ENCODE measurements at places on chromosomes 4 and X. TPM values are rescaled to one million over a fixed set of nuclear protein-coding genes. Genes with fewer than 3 reads are reported as not detected.

CENPE gene
- total RNA-seq = 0.49 TPM

GC gene
- total RNA-seq = not detected

GLUD2 gene
- 0.82 TPM for total RNA-seq

- peaks cover 44% of the 10 kb centered on the region for H3K4me1 ChIP-seq
- H3K27me3 ChIP-seq = no peaks in the 10 kb centered on the region
- H3K4me3 ChIP-seq = no peak overlapping the region
- DNase-seq = no peak
- peak overlapping the region; percentile 87 for H3K27ac ChIP-seq
Measured at GRCh38 chrX:53283099-53283498, 1.7 kb upstream of the IQSEC2 start.

- DNase-seq = no peak
- H3K27ac ChIP-seq = no peak overlapping the region
- H3K4me1 ChIP-seq = peaks cover 57% of the 10 kb centered on the region
- no peaks in the 10 kb centered on the region for H3K36me3 ChIP-seq
Measured at GRCh38 chrX:65685112-65685511, 17.7 kb downstream of the MSN start.

DNA sequence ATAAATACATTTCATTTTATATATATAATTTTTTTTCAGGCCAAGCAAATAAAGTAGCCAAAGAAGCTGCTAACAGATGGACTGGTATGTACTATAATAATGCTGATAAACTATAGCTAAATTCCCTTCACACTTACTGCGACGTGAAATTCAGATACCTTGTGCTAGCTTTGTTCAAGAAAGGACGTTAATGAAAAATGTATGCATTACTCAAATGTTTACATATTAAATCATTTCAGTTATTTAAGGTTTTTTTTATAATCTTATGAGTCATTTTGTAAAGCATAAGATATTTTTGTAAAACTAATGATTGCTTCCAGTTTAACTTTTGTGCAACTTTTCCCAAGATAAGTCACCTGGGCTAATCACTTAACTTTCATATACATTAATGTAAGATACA lies 57.2 kb upstream of the TMEM131L start:
- H3K4me3 ChIP-seq = no peak overlapping the region
- no peaks in the 10 kb centered on the region for H3K27me3 ChIP-seq
- no peak for DNase-seq

RAB9B gene
- total RNA-seq = 9.2 TPM

GRCh38 chr4:178414042-178414441 lies 971.8 kb upstream of the AGA start:
- no peak overlapping the region for H3K4me3 ChIP-seq
- no peaks in the 10 kb centered on the region for H3K4me1 ChIP-seq
- H3K36me3 ChIP-seq = no peaks in the 10 kb centered on the region
- DNase-seq = no peak
- H3K27ac ChIP-seq = no peak overlapping the region

- no peaks in the 10 kb centered on the region for H3K27me3 ChIP-seq
- H3K4me3 ChIP-seq = no peak overlapping the region
- no peaks in the 10 kb centered on the region for H3K36me3 ChIP-seq
- no peaks in the 10 kb centered on the region for H3K4me1 ChIP-seq
Measured at GRCh38 chr4:36081185-36081584, 163.1 kb downstream of the ARAP2 start.

DNA sequence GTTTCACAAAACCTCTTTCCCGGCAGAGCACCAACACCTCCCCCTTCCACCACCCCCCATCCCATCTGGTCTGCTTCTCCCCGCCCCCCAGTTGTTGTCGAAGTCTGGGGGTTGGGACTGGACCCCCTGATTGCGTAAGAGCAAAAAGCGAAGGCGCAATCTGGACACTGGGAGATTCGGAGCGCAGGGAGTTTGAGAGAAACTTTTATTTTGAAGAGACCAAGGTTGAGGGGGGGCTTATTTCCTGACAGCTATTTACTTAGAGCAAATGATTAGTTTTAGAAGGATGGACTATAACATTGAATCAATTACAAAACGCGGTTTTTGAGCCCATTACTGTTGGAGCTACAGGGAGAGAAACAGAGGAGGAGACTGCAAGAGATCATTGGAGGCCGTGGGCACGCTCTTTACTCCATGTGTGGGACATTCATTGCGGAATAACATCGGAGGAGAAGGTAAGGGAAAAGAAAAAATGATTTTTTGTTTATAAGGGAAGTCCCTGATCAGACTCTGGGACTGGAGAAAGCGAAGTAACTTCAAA lies at the start of gene PDGFRA:
Gene PDGFRA, plus strand, starts transcription at position 333 of the 541 bp plus-strand sequence. CDS start 29,476 bp downstream, outside the sequence.
- H3K36me3 ChIP-seq = no peaks in the 10 kb centered on the region
- DNase-seq = peak; percentile 95
- H3K4me1 ChIP-seq = peaks cover 74% of the 10 kb centered on the region
- H3K27ac ChIP-seq = peak within 1 kb of the TSS; percentile 64
- H3K4me3 ChIP-seq = peak within 1 kb of the TSS; percentile 54
- H3K27me3 ChIP-seq = peaks cover 89% of the 10 kb centered on the region

GRCh38 chr4:113732-114131 lies 10.6 kb upstream of the ZNF718 start:
- H3K27ac ChIP-seq = no peak overlapping the region
- no peaks in the 10 kb centered on the region for H3K4me1 ChIP-seq
- no peaks in the 10 kb centered on the region for H3K36me3 ChIP-seq
- no peaks in the 10 kb centered on the region for H3K27me3 ChIP-seq
- no peak overlapping the region for H3K4me3 ChIP-seq
- DNase-seq = no peak

- no peak overlapping the region for H3K4me3 ChIP-seq
- no peaks in the 10 kb centered on the region for H3K27me3 ChIP-seq
- DNase-seq = no peak
- no peak overlapping the region for H3K27ac ChIP-seq
- no peaks in the 10 kb centered on the region for H3K36me3 ChIP-seq
Measured at GRCh38 chr4:74032064-74032463, 6.4 kb downstream of the CXCL3 start.

SPATA4 gene
- 0.36 TPM for total RNA-seq

PNCK gene
- 33.9 TPM for total RNA-seq

NDP gene
- total RNA-seq = 0.36 TPM

- DNase-seq = peak; percentile 84
- peak overlapping the region; percentile 46 for H3K4me3 ChIP-seq
- no peaks in the 10 kb centered on the region for H3K36me3 ChIP-seq
- no peaks in the 10 kb centered on the region for H3K27me3 ChIP-seq
- H3K27ac ChIP-seq = no peak overlapping the region
Measured at GRCh38 chrX:40167850-40168479, 70.2 kb upstream of the BCOR start.

DNA sequence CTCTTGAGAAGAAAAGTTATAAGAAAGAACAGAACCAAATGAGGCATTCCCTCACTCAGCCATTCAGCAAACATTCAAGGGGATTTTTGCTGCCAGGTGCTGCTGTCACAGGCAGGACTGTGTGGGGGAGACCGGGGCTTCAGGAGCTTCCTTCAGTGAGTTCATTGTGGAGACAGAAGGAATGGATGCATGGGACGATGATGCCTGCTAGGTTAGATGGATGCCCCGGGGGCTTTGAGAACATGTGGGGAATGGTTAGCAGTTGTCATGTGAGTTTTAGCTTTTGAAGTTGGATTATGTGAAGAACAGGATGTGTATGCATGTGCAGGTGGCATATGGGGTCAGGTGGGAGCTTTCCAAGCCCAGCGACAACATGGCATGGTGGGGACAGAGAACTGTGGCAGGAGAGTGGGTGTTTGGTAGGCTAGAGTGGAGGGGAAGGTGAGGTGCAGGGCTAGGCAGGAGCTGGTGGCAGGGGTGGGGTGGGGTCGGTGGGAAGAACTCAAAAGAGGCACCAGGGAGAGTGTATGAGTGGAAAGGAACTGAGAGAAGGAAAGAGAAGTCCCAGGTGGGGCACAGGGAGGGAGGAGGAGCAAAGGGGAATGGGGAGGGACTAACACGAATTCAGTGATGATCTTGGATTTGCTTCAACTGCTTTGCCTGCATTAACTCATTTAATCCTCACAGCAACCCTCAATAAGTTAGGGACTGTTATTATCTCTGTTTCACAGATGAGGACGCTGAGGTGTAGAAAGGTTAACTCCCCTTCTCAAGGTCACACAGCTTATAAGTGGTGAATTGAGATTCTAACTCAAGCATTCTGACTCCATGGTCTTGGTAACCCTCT lies 8.4 kb downstream of the DCUN1D4 start:
- H3K4me3 ChIP-seq = no peak overlapping the region
- no peak for DNase-seq
- no peaks in the 10 kb centered on the region for H3K4me1 ChIP-seq
- H3K27ac ChIP-seq = no peak overlapping the region

GRCh38 chr4:147015491-147015890 lies 69.8 kb upstream of the TTC29 start:
- H3K27ac ChIP-seq = no peak overlapping the region
- H3K27me3 ChIP-seq = no peaks in the 10 kb centered on the region
- no peaks in the 10 kb centered on the region for H3K36me3 ChIP-seq

DNA sequence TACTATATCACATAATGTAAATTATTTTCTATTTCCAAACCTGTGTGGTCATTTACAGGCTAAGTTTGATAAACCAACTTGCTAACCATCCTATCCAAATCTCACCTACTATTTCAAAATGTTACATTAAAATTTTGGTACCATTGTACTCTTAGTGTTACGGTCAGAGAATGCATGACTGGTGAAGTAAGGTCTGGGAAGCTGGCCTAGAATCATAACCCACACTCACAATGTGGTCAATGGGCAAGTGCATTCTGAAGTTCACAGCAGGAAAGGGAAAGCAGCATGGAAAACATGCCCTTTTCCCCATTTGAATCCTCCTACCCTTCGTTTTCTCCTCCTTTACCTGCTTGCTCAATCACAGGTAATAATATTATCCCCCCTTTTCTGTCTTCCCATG lies 54.4 kb downstream of the PPP3CA start:
- no peak overlapping the region for H3K27ac ChIP-seq
- no peaks in the 10 kb centered on the region for H3K27me3 ChIP-seq
- H3K4me1 ChIP-seq = peaks cover 28% of the 10 kb centered on the region

GRCh38 chr4:147247579-147247978 lies 233.3 kb upstream of the EDNRA start:
- no peak for DNase-seq
- H3K27ac ChIP-seq = no peak overlapping the region
- no peaks in the 10 kb centered on the region for H3K4me1 ChIP-seq
- H3K4me3 ChIP-seq = no peak overlapping the region

NKX3-2 gene
- total RNA-seq = 20.4 TPM

DNA sequence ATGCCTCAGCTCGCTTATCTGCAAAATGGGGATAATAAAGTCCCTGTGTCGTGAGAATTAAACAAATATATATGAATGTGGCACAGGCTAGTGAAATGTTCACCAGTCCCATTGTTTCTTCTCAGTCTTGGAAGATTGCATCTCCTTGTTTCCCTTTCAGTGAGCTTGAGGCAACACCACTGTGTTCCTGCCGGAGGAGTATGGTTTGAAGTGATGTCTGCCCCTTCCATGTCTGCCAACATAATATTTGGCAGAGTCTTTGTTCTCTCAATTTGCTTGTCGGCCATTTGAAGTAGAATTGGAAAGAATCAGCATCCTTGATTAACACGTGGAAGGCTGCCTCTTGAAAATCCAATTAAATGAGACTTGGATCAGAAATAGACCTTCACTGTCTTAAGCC lies 1088.5 kb upstream of the INTU start:
- no peak for DNase-seq
- H3K36me3 ChIP-seq = no peaks in the 10 kb centered on the region
- no peak overlapping the region for H3K4me3 ChIP-seq

SPANXN4 gene
- total RNA-seq = not detected

All from sigmoid colon (tissue), 7 donors.